Naive thymus-derived CD4-positive, alpha-beta T cell (primary cell): ENCODE measurements at places on chromosomes 5 and 9. TPM values are rescaled to one million over a fixed set of nuclear protein-coding genes. Genes with fewer than 3 reads are reported as not detected.

The IL3 gene
- total RNA-seq: 1.3 and 2.6 TPM in 2 replicates

The PDCD1LG2 gene
- 0.21 TPM for total RNA-seq

The MELK gene
- total RNA-seq: 0.22 TPM

The IFNA21 gene
- not detected for total RNA-seq

The ROPN1L gene
- 0.32 TPM for total RNA-seq

The BRD3 gene
- total RNA-seq: 40.4 TPM

The SLC31A2 gene
- total RNA-seq: 5.3 TPM

The LHX3 gene
- 0.21 TPM for total RNA-seq

DNA sequence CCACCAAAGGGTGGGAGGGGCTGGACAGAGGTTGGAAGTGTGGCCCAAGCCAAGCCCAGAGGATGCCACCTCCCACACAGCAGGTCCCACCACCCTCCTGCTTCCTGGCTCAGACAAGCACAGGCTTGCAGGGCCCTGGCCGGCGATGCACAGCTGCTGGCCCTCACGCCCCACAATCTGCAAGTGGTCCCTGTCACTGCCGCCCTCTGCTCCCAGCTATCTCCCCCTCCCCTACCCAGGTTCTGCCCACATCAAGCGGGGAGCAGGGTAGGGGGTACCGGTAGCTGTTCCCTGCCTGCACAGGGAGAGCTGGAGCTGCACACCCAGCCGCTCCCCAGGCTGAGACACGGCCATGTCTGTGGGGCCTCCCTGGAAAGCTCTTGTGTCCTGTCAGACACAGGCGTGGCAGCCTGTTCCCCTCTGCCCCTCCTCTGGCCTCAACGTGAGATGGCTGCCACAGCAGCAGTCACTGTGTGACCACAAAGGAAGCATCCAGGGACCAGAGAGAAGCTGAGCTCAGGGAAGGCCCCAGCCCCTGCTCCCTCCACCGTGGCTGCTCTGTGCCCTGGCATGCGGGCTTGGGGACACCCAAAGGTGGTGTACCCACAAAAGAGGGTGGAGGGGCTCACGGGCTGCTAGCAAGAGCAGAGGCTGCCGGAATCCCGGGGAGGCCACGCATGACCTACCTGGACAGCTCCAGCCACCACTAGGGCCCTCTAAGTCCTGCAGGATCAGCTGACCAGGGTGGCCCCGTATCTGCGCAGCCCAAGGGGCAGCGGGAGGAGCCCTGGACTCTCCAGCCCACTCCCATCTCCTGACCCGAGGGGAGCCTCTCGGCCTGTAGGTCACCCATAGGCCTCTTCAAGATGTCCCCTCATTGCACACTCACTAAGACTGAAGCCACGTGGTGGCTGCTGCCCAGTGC, 10.9 kb upstream of the ZDHHC11 start:
- H3K27me3 ChIP-seq: no peaks in the 10 kb centered on the region
- no peak overlapping the region for H3K27ac ChIP-seq
- H3K36me3 ChIP-seq: peaks cover 13% of the 10 kb centered on the region
- no peak for DNase-seq
- H3K4me1 ChIP-seq: no peaks in the 10 kb centered on the region
- H3K4me3 ChIP-seq: no peak overlapping the region

DNA sequence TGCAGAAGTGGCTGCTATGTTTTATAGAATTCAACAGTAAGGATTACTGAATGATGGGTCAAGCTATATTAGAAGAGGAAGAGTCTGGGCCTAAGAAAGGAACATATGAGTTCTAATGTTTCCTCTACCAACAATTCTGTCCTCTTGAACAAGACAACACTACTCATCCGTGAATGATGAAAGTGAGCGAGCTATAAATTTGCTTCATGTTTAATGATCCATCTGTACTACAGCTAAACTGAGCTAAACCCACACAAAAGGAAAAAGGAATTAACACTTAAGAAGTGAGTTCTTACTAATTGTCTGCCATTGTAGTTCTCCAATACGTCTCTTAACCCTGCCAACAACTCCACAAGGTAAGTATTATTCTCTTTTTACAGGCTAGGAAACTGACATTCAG, 204.4 kb downstream of the GLIS3 start:
- H3K27me3 ChIP-seq: no peaks in the 10 kb centered on the region
- DNase-seq: no peak
- no peak overlapping the region for H3K4me3 ChIP-seq
- no peak overlapping the region for H3K27ac ChIP-seq
- H3K36me3 ChIP-seq: no peaks in the 10 kb centered on the region

DNA sequence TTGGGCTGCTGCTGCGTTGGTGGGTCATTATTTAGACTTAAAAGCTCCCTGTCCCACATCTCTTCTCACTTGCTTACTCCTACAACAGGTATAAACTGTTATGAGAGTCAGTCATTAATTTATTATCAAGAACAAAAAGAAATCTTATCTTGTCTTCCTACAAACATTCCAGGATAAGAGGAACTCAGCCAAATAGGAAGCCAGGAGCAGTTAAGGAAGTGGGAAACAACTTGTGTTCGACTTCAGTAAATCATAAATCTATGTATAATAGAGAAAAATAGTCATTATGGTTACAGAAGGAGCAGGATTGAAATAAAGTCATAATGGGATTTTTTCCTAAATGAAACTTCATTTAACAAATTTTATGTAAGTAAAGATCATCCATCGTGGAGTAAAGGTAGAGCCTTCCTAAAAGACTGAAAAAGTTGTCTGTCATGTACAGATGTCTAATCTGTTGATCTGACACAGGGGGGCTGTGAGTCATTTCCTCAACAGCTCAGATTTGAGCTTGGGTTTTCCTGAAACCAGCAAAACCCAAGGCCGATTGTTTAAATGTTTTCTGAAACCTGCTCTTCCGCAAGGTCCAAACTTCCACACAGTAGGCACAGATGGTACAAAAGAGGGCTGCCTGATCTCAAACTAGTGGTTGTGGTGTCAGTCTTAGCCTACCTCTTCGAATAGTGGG, 25.3 kb upstream of the LRRTM2 start:
- H3K27ac ChIP-seq: no peak overlapping the region
- no peak overlapping the region for H3K4me3 ChIP-seq
- H3K36me3 ChIP-seq: no peaks in the 10 kb centered on the region
- no peak for DNase-seq
- no peaks in the 10 kb centered on the region for H3K27me3 ChIP-seq

DNA sequence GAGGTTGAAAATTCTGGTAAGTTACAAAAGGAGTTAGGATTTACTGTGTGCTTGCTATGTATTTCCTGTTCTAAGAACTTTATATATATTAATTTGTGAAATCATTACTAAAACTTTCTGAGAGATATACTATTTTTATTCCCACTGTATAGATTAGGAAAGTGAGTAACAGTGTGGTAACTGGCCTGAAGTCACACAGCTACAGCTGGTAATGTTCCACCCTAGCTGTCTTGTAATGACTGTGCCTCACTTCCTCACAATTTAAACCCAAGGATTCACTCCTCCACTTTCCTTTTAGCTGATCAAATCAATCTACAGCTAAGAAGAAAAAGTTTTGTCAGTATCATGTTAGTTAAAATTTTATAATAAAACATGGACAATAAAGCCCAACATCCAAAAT, 278.8 kb downstream of the GAS1 start:
- H3K27ac ChIP-seq: no peak overlapping the region
- H3K4me1 ChIP-seq: no peaks in the 10 kb centered on the region
- H3K4me3 ChIP-seq: no peak overlapping the region
- DNase-seq: no peak

DNA sequence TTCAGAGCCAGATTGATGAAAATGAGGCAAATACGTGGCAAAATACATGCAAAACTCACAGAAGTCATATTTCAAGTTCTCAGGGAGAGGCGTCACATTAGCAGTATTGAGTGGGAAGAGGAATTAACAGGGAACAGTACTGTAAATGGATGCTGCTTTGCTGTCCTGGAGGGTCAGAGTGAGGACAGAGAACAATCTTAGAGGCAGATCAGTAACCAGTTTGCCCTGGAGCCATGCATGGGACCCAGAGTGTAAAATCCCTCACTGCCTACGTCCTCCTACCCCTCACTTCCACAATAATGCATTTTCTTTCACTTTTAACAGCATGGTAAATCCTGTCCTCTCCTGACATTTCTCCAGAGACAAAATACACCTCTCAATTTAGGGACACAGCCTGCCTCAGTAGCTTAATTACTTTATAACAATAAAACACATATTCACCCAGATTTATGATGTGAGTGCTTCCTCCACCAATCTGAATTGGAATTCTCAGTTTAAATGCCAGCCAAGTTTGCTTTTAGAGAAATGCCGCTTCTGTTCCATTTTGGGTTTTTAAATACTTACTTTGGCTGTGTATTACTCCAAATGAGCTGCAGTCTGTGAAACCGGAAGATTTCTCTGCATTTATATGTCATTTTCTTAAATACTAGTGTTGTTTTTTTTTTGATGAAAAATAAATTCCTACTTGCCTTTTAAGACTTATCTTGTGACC, 70.0 kb downstream of the LMNB1 start:
- H3K4me1 ChIP-seq: peaks cover 8% of the 10 kb centered on the region
- no peaks in the 10 kb centered on the region for H3K36me3 ChIP-seq
- H3K4me3 ChIP-seq: no peak overlapping the region
- H3K27me3 ChIP-seq: no peaks in the 10 kb centered on the region

DNA sequence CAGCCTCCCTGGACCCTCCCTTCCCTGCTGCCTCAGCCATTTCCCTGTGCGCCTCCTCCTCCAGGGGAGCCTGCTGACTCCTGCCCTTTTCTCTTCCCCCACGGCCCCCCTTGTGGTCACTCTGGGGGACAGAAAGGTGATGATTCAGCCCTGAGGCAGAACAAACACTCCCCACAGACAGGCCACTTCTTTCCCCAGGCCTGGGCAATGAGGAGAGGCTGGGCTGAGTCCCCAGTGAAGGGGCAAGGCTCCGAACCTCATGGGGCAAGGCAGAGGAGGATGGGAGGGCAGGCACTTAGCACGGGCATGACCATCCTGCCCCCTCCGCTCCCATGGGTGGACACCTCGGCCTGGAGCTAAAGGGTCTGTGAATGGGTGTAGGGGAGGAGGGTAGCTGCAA, 21.0 kb downstream of the CSF1R start:
- H3K27me3 ChIP-seq: no peaks in the 10 kb centered on the region
- DNase-seq: no peak
- no peaks in the 10 kb centered on the region for H3K4me1 ChIP-seq
- H3K27ac ChIP-seq: no peak overlapping the region
- H3K36me3 ChIP-seq: no peaks in the 10 kb centered on the region

GRCh38 chr9:89980600-89980999, 375.8 kb downstream of the GADD45G start:
- H3K27me3 ChIP-seq: no peaks in the 10 kb centered on the region
- no peak overlapping the region for H3K27ac ChIP-seq
- H3K36me3 ChIP-seq: no peaks in the 10 kb centered on the region

DNA sequence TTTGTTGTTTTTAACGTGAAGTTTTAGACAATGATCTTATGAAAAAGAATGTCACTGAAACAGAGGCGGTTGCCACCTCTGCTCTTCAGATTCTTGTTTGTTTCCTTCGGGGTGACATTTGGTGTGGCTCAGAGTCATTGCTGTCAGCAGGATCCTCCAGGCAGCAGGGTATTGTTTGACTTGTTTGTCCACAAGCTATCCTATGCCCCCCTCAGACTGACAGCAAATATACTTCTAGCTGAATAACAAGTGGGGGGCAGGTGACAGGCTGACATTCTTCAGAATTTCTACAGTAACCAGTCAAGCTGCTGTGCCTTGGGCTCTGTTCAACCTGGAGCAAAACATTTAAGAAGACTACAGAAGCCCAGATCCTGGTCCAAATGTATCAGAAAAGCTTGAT, 383.3 kb downstream of the YTHDC2 start:
- H3K27ac ChIP-seq: no peak overlapping the region
- no peaks in the 10 kb centered on the region for H3K4me1 ChIP-seq
- no peak for DNase-seq
